ENCODE measurements at places on chromosomes 16 and 17.

- DNase-seq, result no peak
Measured at GRCh38 chr17:68963958-68964357, 8.8 kb upstream of the ABCA8 start.

DNA sequence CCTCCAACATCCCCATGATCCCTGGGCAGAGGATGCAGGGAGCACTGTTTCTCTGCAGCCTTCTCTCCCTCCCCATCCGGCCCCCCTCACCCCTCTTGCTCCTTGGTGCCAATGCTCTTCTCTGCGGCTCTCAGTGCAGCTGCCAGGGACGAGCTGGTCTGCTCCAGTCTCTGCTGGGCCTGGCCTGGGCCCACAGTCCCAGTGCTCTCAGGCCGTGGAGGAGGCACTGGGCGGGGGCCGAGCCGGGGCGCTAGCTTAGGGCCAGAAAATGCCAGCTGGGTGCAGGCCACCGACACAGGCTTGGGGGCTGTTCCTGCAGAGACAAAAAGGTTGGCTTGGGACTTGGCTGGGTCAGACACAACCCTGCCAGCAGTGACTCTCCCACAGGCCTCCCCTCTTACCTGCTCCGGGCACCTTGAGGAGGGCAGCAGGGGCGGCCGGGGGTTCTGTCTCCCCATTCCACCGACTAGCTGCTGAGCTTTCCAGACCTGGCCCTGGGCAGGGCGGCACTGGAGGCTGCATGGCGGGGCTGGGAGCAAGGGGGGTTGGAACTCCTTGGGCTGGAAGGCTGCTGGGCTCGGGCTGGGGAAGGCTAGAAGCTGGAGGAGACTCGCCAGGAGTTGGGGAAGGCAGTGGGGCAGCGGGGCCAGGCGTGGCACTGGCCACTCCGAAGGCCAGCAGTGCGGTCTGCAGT, 13.8 kb downstream of the CASKIN2 start:
- DNase-seq, result no peak

DNA sequence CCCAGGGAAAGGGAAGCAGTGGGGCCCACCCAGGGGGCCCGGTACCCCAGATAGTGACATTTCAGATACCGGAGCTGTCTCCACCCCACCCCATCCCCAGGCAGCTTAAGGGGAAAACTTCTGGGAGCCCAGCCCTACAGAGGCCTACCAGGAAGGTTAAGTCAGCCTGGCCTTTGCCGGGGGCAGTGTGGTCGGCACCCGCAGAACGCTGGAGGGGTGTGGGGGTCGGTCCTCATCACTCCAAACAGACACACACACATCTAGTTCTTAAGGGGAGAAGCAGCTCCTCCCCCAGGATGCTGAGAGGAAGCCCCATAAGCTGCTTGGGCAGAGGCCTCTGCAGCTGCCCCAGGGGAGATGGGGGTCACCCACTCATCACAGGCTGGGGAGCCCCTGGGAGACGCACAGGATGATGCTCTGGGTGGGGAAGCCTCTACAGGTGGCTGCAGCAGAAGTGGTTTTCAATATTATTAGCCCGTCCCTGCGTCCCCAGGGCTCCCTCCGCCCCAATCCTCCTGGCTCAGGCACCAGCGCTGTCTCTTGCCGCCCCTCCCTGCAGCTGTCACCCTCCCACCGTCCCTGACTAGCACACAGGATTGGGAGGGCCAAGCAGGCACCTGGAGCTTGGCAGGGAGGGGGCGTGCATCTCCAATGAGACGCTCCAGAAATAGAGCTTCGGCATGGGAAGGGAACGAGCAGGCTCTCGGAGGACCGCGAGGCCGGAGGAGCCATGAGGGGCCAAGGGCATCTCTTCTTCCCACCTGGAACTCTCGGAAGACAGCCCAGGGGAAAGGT, 1.4 kb upstream of the ABR start:
- DNase-seq, result no peak

GRCh38 chr16:12272264-12272663, 295.7 kb downstream of the SNX29 start:
- no peak for DNase-seq

- no peak for DNase-seq
Measured at GRCh38 chr17:77827039-77827438, 131.5 kb upstream of the TNRC6C start.

- no peak for DNase-seq
Measured at GRCh38 chr16:86251682-86252081, 258.6 kb upstream of the FOXF1 start.
